ENCODE measurements at places on chromosomes 12 and 14. TPM values are rescaled to one million over a fixed set of nuclear protein-coding genes. Genes with fewer than 3 reads are reported as not detected.

The LRIG3 gene
- total RNA-seq, result 12.1 TPM

The NFE2 gene
- total RNA-seq, result 0.26 TPM

The LMNTD1 gene
- total RNA-seq, result 0.13 TPM

The KRT79 gene
- not detected for total RNA-seq

The TMEM253 gene
- total RNA-seq, result 0.33 TPM

The ASB2 gene
- total RNA-seq, result 0.28 TPM

The LRRC10 gene
- not detected for total RNA-seq

The CCDC177 gene
- not detected for total RNA-seq

The OR6C74 gene
- not detected for total RNA-seq

The ART4 gene
- total RNA-seq, result not detected

The PLA2G1B gene
- total RNA-seq, result 0.69 TPM

The GRIN2B gene
- not detected for total RNA-seq

The COX8C gene
- not detected for total RNA-seq

The GDF3 gene
- not detected for total RNA-seq

The RAB35 gene
- 62.0 TPM for total RNA-seq

The AVPR1A gene
- 0.10 TPM for total RNA-seq

Measured in Panc1 (cell line).